ENCODE measurements at places on chromosomes 1 and 21.
A peak's percentile ranks its signal among the peaks of the same experiment; 100 is the strongest.

DNA sequence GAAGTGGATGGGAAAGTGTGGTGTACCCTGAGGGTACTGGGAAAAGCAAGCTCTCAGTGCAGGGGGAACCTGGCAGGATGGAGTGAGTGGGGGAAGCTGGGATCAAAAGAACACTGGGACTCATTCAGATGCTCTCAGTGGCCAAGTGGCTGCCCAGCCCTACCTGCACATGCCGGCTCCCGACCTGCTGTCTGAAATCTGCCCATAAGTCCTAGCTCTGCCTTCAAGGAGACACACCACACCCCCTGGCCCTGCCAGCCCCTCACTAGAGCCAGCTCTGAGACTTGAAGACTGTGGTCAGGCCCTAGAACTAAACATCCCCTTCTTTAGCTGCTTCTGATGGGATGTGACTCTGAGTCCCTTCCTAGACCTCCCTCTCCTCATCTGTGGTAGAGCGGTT is 2.2 kb downstream of the TMEM54 start:
- no peak for DNase-seq

GRCh38 chr1:228795596-228795995 is 60.3 kb downstream of the RHOU start:
- DNase-seq, result no peak

DNA sequence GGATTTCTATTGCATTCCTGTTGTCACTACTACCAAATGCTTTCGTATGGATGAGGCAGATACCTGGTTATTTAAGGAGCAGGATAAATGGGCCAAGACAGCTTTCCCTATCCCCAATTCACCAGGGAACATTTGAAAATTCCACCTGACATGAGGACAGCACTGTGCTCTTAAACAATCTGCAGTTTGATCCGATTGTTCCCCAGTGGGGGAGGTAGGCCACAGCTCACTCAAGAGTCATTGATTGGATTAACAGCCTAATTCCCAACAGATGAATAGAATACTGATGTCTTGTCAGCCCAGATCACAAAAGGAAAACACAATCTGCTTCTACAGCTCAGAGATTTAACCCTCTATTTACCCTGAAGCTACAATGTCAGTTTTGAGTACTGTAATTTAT is 123.9 kb downstream of the LHX4 start:
- DNase-seq, result no peak

GRCh38 chr1:31437433-31438037 is 24.5 kb downstream of the SERINC2 start:
- DNase-seq, result no peak

GRCh38 chr1:233677690-233678354 is 63.9 kb downstream of the KCNK1 start:
- DNase-seq, result no peak

DNA sequence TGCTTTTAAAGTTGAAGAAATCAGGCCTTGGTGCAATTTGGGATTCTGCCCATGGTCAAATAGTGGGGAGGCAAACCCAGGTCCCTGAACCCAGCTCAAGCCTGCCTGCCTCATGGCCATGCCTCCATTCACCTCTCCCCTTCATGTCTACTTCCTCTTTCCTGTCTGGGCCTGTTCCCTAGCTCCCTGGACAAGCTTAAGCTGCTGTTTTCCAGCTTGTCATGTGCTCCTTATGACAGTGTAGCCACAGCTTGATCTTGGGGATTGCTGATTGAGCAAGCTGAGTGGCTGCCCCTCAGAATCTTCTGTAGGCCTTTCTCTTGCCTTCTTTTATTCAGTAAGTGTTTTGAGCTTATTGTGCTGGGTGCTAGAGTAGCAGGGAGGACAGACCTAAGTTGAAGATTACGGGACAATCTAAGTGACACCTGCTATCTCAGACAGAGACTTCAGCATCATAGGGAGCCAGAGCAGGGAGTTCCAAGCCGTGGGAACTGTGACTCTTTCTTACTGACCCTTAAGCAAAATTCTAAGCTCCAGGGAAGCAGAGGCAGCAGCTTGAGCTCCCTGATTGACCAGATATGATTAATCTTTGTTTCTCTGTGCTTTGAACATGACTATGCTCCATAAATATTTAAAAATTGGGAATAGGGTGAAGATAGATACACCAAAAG is 520 bp upstream of the MR1 start:
- no peak for DNase-seq

GRCh38 chr1:22969304-22969709 is 3.4 kb downstream of the LACTBL1 start:
- peak; percentile 71 for DNase-seq

GRCh38 chr1:218866507-218866906 is 307.2 kb upstream of the LYPLAL1 start:
- no peak for DNase-seq

- peak; percentile 82 for DNase-seq
These were observed 655.4 kb downstream of the LTN1 start for GRCh38 chr21:28337315-28337714.

DNA sequence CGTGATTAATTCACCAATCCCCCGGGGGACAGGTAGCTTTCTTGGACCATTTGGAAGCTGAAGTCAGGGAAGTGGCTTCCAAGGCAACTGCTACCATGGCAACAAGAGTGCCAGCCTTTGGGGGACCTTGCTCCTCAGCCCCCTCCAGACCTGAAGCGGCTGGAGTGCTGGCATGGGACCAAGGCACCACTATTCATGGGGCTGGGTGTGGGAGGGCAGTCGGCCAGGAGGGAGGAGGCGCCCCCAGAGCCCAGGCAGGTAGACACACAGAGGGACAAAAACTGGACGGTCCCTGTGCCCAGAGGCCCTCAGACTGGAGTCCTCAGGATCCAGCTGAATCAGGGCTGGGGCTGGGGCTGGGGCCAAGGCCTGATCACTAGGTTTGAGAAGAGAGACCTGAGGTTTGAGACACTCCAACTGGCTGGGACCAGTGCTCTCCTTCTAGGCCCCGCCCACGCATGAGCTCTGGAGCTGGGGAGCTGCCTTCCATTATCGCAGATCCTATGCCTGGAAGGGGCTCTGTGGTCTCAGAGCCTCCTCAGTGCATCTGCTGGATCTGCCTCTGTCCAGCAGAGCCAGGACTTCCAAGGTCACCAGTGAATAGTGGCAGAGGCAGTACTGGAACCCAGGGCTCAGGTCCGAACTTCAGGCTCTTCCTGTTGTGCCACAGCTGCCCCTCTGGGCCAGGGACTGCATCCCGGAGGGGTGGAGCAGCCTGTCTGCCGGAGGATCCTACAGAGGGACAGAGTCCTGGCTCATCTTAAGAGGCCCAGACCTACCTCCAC is 3.3 kb upstream of the KNCN start:
- DNase-seq, result no peak

DNA sequence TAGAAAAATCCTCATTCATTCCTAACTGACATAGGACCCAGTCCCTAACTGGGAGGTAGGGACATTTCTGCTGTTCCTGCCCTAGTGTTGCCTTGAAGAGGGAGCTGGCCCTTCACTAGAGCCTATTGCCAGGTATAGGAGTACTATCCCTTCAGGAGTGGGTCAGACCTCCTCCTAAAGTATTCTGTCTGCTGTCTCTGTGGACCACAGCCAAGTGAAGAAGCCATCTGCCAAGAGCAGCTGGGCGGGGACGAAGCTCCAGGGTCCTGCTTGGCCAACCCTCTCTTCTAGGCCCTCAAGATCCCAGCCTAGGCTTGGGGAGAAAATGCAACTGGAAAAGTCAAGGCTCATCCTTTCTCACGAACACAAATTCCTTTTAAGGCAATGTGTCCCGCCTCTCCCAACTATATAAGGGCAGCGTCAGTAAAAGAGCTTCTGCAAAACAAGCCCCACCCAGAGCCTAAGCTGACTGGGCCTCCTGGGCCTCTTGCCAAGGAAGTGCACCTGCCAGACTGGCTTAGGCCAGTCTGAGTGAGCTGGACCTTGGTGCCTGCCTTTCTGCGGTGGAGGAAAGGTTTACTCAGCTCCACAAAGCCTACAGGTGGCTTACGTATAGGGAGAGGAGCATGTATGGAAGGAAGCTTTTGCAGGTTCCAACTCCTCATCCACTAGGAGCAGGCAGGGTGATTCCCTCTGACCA is 638 bp upstream of the TUFT1 start:
- peak; percentile 100 for DNase-seq

DNA sequence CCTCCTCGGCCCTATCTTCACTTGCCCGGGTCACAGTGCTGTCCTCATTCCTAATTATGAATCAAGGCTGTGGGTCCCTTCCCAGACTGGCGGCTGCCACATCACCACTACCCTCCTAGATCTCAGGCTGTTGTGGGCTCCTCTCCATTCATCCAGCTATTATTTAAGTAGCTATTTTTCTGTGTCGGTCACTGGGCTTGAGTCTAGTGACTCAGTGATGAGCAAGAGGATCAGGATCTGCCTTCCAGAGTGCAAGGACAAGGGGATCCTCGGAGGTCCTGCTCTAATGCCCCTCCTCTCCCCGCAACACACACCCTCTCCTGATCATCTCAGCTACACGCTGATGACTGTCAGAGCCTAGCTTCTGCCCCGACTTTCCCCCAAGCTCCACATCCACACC is 34.1 kb downstream of the CDCP2 start:
- peak; percentile 77 for DNase-seq

DNA sequence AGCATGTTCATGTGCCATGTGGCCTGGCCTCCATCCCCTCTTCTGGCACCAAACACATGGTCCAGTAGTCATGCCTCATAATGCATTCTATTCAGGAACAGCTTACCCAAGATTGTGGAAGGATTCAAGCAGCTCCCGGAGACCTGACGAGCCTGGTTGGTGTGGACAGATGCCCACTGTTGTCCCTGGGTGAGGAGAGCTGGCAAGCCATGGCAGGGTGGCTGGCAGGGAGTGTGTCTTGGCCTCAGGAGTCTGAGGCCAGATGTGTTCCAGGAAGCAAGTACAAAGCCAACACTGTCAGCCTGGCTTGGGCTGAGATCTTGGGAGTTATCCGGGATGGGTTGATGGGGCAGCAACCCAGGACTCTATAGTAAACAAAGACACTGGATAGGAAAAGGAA is 7.3 kb upstream of the FABP3 start:
- DNase-seq, result no peak

DNA sequence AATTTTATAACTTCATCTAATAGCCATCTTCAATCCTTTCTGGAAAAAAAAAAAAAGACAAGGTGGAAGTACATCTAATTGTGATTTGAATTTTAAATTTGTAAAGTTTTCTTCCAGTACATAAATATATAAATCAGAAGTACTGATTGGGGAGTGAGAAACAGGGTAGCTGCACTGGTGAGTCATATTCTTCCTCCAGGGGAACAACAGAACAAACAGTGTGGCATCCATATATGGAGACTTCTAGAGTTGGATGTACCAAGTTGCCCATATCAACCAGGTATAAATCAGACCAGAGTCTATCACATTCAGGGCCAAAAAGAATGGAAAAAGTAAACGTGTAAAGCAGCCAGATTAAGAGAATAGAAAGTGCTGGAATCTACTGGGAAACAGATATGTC is 66.0 kb upstream of the NRIP1 start:
- peak; percentile 21 for DNase-seq

DNA sequence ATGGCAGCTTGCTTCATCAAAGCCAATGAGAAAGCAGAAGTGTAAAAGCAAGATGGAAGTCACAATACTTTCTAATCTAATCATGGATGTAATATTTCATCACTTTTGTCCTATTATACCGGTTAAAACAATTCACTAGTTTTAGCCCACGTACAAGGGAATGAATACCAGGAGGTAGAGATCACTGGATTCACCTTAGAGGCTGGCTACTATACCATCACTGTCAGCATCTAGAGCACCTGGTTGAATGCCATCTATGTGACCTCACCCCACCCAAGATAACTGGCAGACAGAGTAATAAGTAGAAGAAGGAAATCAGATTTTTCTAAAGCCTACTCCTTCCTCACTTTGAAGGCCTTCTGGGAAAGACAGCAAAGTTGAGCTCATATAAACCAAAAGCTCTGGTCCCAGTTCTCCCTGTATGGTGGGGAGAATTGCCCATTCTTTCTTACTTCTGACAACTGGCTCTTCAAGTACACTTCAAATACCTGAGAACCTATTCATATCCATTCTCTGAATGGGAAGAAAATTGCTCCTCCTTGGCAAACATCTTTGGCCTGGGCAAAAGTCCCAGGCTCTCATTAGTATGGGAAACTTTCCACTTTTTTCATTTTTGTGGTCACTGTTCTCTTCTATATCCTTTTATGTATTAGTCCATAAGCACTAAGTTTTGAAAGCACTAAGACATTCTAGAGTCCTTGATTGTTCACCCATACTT is 24.8 kb downstream of the HSD3B1 start:
- peak; percentile 57 for DNase-seq

DNA sequence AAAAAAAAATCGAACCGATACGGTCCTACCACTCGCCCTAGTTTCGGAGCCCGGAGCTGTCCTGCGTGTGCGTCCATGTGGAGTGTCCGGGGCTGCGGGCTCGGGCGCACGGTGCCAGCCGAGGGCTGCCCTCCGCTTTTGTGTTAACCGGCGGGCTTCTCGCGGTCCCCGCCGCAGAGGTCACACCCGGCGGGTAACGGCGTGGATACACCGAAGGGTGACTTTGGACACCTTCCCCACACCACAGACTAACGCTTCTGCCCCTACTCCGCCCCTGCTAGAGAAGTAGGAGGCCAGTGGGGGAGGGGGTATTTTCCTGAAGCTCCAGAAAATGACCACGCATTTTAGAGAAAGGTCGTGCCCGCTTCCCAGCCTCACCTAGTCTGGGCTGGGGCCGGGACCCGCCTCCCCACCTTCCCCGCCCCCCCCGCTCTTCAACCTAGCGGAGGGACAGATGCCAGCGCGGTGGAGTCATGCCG is 609 bp upstream of the ATF3 start:
- DNase-seq, result no peak

GRCh38 chr1:57612833-57613232 is 189.0 kb upstream of the DAB1 start:
- no peak for DNase-seq

DNA sequence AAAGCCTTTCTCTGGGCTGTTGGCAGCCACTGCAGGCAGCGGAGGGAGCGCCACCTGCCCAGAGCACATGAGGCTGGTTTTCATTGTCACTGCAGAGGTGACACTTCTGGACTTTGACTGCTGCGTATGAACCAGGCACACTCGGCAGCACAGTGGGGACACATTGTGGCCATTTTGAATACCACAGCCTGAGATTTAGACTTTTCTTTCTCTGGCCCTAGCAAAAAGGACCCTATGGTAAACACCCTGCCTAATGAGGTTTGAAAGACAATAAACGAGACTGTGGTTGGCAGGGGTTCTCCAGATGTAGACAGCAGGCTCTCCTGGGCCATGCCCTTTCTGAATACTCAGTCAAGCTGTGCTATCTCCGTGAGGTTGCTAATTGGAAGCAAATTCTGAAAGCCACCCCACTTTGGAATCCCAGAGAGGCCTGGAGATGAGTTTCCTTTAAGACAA is 12.0 kb upstream of the KCNE2 start:
- peak; percentile 61 for DNase-seq

GRCh38 chr1:66416295-66416694 is 117.7 kb upstream of the SGIP1 start:
- DNase-seq, result no peak

- no peak for DNase-seq
These were observed 74.7 kb upstream of the ZBTB40 start for GRCh38 chr1:22376976-22377375.

GRCh38 chr1:107875689-107876088 is 89.3 kb downstream of the VAV3 start:
- peak; percentile 40 for DNase-seq

- no peak for DNase-seq
These were observed 11.5 kb downstream of the SLC2A7 start for GRCh38 chr1:9014475-9015375.

GRCh38 chr21:38610623-38611251 is 112.5 kb upstream of the ERG start:
- DNase-seq, result no peak

Measured in PC-3 (cell line).